Articular chondrocyte of knee joint (primary cell): ENCODE measurements at places on chromosomes 1 and 21. TPM values are rescaled to one million over a fixed set of nuclear protein-coding genes. Genes with fewer than 3 reads are reported as not detected.

Gene INTS7
- total RNA-seq, result 21.8 and 22.8 TPM in 2 replicates

Gene CHI3L2
- total RNA-seq, result 86.8 and 128 TPM in 2 replicates

Gene GRHL3
- total RNA-seq, result 0.11 and 0.26 TPM in 2 replicates

Gene UHMK1
- 75.8 and 92.5 TPM in 2 replicates for total RNA-seq

Gene CYP4A22
- total RNA-seq, result not detected in 2 replicates

Gene MARK1
- 0.78 and 1.4 TPM in 2 replicates for total RNA-seq
